T-helper 22 cell (primary cell): ENCODE measurements at places on chromosomes 7 and 10.

- DNase-seq = no peak
Observed at GRCh38 chr7:150778014-150778737, 22.0 kb downstream of the TMEM176B start.

- no peak for DNase-seq
Observed at GRCh38 chr7:69208276-69208675, 390.0 kb upstream of the AUTS2 start.

- no peak for DNase-seq
Observed at GRCh38 chr10:3199488-3199887, 26.9 kb upstream of the PITRM1 start.

GRCh38 chr10:23824822-23825221 is 384.1 kb upstream of the KIAA1217 start:
- DNase-seq = no peak

- no peak for DNase-seq
Observed at GRCh38 chr10:55734112-55734511, 626.9 kb downstream of the ZWINT start.

DNA sequence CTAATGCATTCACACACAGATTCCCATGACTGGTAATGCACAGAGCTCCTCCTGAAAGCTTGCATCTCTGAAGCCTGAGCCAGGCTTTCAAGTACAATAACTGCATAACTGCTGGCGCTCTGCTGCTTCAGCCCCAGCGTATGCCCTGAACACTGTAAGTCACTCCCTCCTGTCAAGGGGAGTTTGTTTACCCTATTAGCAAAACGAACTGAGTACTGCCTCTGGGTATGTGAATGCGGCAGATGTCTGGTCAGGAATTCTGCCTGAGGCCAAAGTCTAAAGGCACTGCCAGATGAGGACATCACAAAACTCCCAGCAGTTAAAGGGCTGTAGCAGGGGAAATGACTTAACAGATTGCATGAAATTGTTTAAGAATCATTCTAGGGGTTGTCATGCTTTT is 97.7 kb downstream of the NRCAM start:
- no peak for DNase-seq

- DNase-seq = no peak
Observed at GRCh38 chr10:103458720-103459119, at the start of gene CALHM1. TSS of gene CALHM1 (minus strand) at chr10:103458900. CDS start at chr10:103458751, 149 bp downstream.

- DNase-seq = no peak
Observed at GRCh38 chr7:20791538-20792434, 5.1 kb upstream of the SP8 start.

- no peak for DNase-seq
Observed at GRCh38 chr7:87448388-87448787, 27.1 kb downstream of the ABCB4 start.

GRCh38 chr10:43238462-43238861 is 28.4 kb downstream of the RASGEF1A start:
- DNase-seq = no peak

GRCh38 chr7:23394488-23395171 is 75.7 kb downstream of the IGF2BP3 start:
- DNase-seq = no peak

GRCh38 chr7:43647673-43648472 is 65.0 kb downstream of the STK17A start:
- DNase-seq = peak; percentile 26

- no peak for DNase-seq
Observed at GRCh38 chr10:106614293-106614692, 550.2 kb downstream of the SORCS1 start.

GRCh38 chr7:117485118-117485620 is 5.3 kb downstream of the CFTR start:
- no peak for DNase-seq

- no peak for DNase-seq
Observed at GRCh38 chr7:44187636-44188416, 1.4 kb downstream of the GCK start.

DNA sequence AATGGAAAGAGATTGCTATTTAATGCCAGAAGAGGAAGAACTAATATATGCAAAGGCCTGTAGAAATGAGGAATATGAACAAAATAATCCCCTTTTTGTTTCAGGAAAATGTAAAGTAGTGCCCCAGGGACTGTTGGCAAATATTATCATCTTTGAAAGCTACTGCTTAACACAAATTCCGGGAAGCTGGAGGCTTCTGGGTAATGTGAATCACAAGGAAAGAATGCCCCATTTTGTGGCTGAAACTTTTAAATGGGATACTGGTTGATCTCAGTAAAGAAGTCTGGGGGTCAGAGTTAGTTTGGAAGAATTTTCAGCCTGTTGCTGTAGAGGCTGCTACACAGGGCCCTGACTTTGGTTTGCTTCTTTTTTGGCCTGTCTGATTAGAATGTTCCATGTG is 141.0 kb downstream of the PTEN start:
- no peak for DNase-seq

GRCh38 chr10:132579027-132579859 is 41.7 kb downstream of the INPP5A start:
- no peak for DNase-seq

- DNase-seq = no peak
Observed at GRCh38 chr7:88432301-88432700, 125.6 kb upstream of the STEAP4 start.
